ENCODE measurements at places on chromosomes 7 and 10.

- DNase-seq = no peak
Measured at GRCh38 chr7:26117970-26118369, 34.0 kb upstream of the NFE2L3 start.

DNA sequence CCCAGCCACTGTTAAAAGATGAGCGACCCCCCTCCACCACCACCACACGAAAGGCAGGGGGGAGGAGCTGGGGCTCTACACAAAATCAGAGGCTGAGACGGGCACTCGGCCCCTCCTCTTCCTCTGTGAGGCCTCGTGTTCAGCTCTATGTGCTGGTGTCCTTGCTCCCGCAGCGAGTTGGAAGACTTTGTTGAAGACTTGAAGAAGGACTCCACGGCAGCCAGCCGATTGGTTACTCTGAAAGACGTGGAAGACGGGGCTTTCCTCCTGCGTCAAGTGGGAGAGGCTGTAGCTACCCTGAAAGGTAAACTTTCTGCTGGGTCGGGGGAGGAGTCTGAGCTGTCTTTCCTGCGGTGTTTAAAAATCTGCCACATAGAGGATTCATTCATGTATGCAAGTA lies 203.7 kb downstream of the ARHGAP21 start:
- DNase-seq = no peak

DNA sequence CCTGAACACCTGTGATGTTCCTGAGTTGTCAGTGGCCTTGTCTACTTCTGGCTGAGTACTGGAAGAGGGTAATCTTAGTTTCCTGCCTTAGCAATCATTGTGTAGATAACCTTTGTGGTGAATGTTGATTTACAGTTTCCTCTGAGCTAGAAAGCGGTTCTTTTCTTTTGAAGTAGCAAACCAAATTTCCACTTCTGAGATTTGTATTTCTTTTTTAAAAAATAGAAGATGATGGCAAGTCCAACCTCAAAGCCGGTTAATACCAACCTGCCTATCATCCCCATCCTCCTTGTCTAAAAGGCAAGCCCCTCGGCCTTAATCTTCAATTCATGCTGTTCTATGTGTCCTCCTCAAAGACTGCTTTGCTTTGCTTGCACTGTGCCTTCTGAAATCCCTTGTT lies 12.5 kb upstream of the PALS2 start:
- no peak for DNase-seq

GRCh38 chr10:89217057-89217990 lies 10.2 kb upstream of the CH25H start:
- DNase-seq = no peak

DNA sequence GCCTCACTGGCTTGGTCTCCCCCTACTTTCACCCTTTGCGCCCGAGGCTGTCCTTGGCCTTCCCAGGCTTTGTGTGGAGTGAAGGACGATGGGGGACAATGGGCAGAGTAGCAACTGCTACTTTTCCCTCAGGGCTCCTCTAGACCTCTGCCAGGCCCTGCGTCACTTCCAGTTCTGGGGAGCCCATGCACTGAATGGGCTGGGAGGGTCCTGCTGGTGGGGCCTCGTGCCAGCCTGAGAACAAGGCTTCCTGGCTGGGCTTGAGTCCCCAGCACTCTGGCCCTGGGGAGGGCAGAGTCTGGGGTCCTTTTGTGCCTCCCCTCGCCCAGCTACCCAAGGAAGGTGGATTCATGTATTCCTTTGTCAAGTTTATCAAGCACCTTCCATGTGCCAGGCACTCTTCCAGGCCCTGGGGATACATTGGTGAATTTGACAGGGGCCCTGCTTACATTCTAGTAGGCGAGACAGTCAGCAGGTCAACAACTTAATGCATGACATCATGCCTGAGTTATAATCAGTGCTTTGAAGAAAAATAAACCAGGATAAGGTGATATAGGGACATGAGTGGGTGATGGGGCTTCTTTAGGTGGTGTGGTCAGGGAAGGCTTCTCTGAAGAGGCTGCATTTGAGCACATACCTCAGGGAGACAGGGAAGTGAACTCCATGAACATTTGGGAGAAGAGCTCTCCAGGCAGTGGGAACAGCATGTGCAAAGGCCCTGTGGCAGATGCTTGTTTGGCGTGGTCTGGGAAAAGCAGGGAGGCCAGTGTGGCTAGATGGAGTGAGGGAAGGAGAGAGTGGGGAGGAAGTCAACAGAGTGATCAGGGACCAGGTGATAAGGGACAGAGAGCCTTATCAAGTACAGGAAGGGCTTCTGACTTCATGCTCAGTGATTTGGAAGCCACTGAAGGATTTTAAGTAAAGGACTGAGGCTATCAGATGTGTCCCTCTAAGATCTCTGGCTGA lies 14.1 kb downstream of the ZMIZ1 start:
- no peak for DNase-seq

- DNase-seq = no peak
Measured at GRCh38 chr7:44050121-44050914, 5.8 kb downstream of the DBNL start.

DNA sequence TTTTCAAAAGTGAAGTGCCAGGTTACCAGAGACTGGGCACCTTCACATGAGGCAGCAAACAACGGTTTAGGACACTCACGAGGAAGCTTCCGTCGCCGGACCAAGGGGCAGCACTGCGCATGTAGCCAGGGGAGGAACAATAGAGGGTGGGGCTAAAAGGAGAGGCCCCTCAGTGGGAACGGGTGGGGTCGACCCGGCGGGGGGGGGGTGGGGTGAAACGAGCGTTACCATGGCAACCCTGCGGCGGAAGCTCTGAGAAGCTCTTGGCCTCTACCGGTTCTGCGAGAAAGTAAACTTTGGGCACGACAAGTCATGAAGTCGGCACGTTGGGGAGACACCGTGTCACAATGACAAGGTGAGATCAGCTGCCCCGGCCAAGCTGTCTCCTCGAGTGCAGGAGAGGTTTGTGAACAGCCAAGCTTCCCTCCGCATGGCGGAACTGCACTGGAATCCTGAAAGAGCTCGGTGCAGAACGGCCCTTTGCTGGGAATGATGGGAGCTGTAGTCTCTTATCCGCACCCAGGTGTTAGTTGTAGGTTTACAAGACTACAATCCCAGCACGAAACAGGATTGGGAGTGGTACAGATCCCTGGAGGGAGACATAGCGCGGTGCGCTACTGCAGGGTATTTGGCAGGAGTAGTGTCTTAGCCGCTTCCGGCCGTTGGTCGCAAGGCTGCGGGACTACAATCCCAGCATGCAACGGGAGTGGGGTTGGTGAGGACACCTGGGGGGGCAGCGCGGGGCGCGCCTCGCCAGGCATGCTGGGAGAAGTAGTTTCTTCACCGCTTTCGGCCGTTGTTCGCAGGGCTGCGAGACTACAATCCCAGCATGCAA lies 72.8 kb upstream of the ZNF722 start:
- DNase-seq = no peak

DNA sequence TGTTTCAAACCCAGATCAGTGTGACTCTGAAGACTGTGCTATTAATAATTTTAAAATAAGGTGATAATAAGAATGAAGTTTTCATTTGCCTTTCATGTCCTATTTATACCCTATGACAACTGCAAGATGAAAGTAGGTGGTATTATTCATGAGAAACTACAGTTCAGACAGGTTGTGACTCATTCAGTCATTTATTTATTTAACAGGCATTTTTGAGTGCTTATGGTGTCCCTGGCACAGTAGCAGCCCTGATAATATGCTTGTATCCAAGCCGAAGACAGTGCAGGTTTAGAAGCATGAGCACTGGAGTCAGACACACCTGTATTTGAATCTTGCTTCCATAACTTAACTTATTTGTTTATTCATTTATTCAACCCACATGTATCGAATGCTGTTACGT lies 87.1 kb downstream of the FZD1 start:
- no peak for DNase-seq

DNA sequence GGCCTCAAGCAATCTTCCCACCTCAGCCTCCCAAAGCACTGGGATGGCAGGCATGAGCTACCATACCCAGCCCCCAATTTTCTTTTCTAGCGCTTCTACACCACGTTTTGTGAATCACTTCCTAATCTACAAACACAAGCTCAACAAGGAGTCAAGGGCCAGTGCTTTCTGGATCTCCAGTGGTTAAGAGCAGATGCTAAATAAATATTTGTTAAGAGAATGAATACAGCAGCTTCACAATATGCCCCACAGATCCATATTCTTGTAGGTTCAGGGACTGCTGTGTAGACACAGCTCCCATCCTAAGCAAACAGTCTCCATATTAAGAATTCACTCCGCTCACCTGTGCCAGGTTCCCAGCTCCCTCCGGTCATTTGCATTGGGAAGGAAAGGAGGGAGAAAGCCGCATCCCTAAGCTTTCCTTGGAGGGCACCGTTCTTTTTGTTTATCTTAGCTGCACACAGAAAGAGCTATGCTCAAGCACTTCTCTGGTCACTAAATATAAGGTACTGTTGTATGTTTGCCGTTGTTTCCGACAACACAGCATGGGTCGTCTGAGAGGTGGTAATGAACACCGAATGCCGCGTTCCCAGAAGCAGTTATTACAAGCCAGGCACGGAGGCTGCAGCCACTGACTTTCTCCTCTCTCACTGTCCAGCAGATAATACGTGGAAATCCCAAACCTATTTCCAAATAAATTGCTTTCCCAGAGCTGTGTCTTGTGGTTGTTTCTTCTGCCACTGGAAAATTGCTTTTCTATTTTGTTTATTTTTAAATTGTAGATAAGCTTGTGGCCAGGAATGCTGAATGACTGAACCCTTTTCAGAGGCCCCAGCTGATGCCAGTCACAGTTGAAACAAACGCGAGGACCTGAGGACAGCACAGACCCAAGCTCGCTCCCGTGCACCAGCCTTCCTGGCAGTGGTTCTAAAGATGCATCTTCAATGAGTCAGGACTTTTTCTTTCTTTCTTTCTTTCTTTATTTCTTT lies 217.1 kb downstream of the PRPF18 start:
- no peak for DNase-seq

DNA sequence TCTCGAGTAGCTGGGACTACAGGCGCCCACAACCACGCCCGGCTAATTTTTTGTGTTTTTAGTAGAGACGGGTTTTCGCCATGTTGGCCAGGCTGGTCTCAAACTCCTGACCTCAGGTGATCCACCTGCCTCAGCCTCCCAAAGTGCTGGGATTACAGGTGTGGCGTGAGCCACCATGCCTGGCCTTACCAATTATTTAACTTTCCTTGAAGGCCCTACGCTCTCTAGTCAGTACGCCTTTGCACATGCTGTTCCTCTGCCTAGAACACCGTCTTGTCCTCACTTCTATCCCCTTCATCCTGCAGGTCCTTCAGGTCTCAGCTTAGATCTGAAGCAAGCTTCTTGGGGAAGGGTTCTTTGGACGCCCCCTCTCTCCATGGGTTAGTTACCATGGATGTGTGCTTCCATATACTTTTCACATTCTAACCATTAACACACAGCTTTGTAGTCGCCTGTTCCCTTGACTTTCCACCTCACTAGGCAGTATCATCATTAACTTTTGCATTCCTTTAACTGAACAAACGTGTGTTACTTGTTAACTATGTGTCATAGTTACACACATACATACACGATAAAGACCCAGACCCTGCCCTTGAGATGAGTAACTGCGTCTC lies 592 bp upstream of the ATP6V1F start:
- DNase-seq = no peak

GRCh38 chr7:91226411-91226810 lies 37.8 kb upstream of the FZD1 start:
- no peak for DNase-seq

GRCh38 chr10:69465457-69466157 lies 14.3 kb downstream of the TSPAN15 start:
- DNase-seq = no peak

DNA sequence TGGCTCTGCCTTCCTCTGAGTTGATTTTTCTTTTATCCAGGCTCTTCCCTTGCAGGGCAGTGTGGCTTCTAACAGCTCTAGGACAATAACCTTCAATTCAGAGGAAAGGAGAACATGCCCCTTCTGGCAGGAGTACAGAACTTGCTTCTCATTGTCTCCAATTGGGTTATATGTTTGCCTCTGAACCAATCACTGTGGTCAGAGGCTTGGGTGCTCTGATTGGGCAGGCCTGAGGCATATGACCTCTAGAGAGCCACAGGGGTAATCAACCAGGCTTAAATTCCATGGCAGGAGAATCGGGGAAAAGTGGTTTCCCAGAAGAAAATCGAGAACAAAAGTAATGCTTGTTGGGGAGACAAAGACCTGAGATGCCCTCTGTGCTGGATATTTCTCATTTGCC lies 240.0 kb downstream of the REEP3 start:
- no peak for DNase-seq

- DNase-seq = no peak
Measured at GRCh38 chr10:117262903-117263293, 22.0 kb downstream of the SLC18A2 start.

DNA sequence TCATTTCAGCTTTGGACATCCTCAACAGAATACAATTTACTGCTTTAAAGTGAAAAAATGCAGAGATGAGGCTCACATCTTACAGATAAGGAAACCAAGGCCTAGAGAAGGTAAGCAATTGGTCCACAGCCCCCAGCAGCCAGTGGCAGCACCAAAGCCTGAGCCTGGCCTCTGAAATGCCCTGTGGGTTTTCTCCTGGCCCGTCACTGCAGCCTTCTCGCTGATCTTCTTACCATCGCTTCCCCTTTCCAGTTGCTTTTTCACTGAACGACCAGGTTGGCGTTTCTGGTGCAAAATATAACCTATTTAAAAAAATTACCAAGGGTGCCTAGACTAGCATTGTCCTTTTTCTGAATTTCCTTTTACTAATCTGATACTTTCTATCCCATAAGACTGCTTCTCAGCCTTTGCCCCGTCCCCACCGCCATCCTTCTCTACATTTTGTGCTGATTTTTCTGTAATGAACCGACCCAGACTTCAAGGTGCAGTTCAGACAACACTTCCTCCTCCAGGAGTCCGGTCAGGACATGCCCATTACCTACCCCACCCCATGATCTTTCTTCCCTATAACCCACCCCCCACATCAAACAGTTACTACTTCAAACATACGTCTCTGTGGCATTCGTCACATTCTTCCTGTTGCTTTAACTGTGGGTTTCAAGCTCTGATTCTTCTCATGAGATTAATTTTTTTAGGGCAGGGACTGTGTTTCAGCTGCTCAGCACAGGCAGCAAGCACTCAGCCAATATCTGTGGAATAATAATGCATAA lies 289.4 kb downstream of the DNAJB6 start:
- DNase-seq = no peak

- DNase-seq = no peak
Measured at GRCh38 chr7:21867816-21868575, 77.7 kb downstream of the CDCA7L start.

GRCh38 chr10:48769706-48770435 lies 85.2 kb downstream of the WDFY4 start:
- DNase-seq = no peak

- DNase-seq = no peak
Measured at GRCh38 chr10:34006471-34006870, 672.0 kb upstream of the NRP1 start.

GRCh38 chr7:112876877-112877276 lies 86.7 kb upstream of the TMEM168 start:
- no peak for DNase-seq

DNA sequence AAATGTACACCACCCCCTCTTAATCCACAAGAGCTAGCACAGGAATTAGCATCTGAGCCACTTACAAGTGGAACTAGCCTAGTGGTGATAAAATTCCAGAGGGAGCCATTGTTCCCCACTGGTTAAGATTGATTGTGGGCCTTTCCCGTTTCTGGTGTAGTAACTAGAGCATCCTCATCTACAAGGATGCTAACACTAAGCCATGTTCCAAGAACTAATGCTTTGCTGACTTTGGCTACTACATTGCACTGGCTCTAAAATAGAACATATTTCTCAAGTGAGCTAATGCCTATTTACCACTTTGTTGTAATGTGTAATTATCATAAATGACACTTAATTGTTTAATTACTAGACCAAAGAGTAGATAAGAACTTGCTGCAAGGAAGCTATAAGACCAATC lies 143.7 kb downstream of the FZD1 start:
- no peak for DNase-seq
